ENCODE measurements at places on chromosomes 3 and 15. TPM values are rescaled to one million over a fixed set of nuclear protein-coding genes. Genes with fewer than 3 reads are reported as not detected.

DNA sequence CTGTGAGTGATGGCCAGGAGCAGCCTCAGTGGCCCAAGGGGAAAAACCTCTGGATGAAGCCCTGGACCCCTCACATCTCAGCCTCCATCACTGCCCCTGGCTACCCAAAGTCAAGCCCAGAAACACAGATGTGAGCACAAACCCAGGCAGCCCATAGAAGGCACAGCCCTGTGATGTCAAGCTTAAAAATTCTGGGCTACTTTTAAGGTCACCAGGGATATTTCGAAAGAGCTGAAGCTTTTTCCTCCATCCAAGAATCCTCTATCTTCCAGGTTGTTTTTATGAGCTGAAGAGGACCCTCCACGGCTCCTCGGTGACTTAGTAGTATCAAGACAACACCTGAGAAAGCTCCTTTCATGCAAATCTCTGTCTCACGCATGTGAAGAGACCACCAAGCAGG is 11.5 kb downstream of the LIPC start:
- no peaks in the 10 kb centered on the region for H3K36me3 ChIP-seq
- H3K4me1 ChIP-seq, result peaks cover 22% of the 10 kb centered on the region
- no peak overlapping the region for H3K27ac ChIP-seq
- H3K27me3 ChIP-seq, result no peaks in the 10 kb centered on the region
- H3K4me3 ChIP-seq, result no peak overlapping the region
- no peak for DNase-seq

- no peaks in the 10 kb centered on the region for H3K27me3 ChIP-seq
- DNase-seq, result no peak
- H3K4me3 ChIP-seq, result no peak overlapping the region
- no peaks in the 10 kb centered on the region for H3K36me3 ChIP-seq
Measured at GRCh38 chr15:40330368-40330836, 6.9 kb downstream of the INAFM2 start.

Gene OR5H6
- not detected for total RNA-seq

- H3K4me1 ChIP-seq, result no peaks in the 10 kb centered on the region
- H3K36me3 ChIP-seq, result no peaks in the 10 kb centered on the region
- H3K27me3 ChIP-seq, result no peaks in the 10 kb centered on the region
Measured at GRCh38 chr3:127259882-127260281, 28.0 kb downstream of the PRR20G start.

DNA sequence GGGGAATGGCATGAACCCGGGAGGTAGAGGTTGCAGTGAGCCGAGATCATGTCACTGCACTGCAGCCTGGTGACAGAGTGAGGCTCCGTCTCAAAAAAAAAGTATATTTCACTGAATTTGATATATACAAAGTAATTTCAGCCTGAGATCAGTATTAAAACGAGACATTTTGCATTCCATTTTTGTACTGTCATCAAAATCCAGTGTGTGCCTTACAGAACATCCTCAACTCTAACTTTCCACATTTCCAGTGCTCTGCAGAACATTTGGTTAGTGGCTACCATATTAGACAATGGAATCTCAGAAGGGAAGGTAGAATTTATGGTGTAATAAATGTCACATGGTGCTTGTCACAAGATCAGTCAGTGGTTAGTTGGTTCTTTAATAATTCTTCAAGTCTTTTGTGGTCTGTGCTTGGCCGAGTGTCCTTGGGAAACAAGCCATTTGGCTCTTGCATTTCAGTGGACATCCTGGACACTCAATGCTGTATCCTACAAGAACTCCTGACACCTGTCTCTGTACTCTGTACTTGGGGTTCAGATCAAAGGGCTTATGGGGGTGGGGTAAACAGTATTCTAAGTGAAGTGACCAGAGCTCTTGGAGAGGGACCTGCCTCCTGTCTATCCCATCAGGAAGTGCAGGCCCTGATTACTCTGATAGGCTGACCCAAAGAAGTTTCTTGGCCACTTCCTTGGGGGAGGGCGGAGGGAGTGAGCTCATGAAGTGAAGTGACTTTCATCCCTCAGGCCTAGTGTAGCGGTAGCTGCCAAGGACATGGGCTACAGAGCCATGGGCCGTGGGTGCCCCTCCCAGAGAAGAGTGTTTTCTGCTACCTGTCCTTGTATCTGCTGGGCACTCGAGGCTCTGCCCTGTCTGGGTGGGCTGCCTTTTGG is 3.7 kb downstream of the ACVR2B start:
- H3K27me3 ChIP-seq, result no peaks in the 10 kb centered on the region
- no peak for DNase-seq
- H3K27ac ChIP-seq, result no peak overlapping the region
- H3K36me3 ChIP-seq, result no peaks in the 10 kb centered on the region
- peaks cover 7% of the 10 kb centered on the region for H3K4me1 ChIP-seq

GRCh38 chr3:116242825-116243224 is 202.5 kb downstream of the LSAMP start:
- no peak for DNase-seq
- H3K27ac ChIP-seq, result no peak overlapping the region
- no peaks in the 10 kb centered on the region for H3K4me1 ChIP-seq
- no peaks in the 10 kb centered on the region for H3K36me3 ChIP-seq

GRCh38 chr3:126156468-126156867 is 23.9 kb downstream of the ALDH1L1 start:
- H3K36me3 ChIP-seq, result no peaks in the 10 kb centered on the region
- no peaks in the 10 kb centered on the region for H3K4me1 ChIP-seq
- H3K4me3 ChIP-seq, result no peak overlapping the region
- H3K27ac ChIP-seq, result no peak overlapping the region
- DNase-seq, result no peak

GRCh38 chr3:88936831-88937230 is 170.6 kb upstream of the EPHA3 start:
- no peaks in the 10 kb centered on the region for H3K36me3 ChIP-seq
- H3K27ac ChIP-seq, result no peak overlapping the region
- no peak overlapping the region for H3K4me3 ChIP-seq
- no peaks in the 10 kb centered on the region for H3K4me1 ChIP-seq
- no peak for DNase-seq

Gene PLA2G4E
- not detected for total RNA-seq

DNA sequence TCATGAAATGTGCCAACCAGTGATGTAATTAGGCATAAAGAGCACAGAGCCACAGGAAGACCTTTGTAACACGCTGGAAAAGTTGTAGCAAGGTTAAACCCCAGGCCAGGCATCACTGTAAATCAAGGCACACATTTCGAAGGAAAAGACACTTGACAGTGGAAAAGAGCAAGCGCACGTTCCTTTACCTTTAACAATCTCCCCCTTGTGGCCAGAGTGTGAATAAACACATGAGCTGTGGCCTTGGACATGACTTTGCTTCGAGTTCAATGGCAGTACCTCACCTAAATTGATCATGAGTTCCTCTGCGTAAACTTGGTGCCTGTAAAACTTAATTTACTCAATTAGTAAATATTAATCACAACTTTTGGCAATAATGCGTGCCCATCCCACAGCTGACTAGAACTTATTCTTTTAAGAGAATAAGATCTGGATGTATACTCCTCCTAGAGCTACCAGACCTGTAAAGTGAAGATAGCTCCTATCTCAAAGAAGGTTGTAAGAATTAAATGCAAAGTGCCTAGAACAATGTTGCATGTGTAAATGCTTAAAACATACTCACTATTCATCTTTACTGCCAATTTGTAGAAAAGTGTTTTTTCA is 757.0 kb upstream of the NECTIN3 start:
- H3K27ac ChIP-seq, result no peak overlapping the region
- no peak overlapping the region for H3K4me3 ChIP-seq

- no peak overlapping the region for H3K27ac ChIP-seq
- no peak overlapping the region for H3K4me3 ChIP-seq
- H3K36me3 ChIP-seq, result no peaks in the 10 kb centered on the region
- no peaks in the 10 kb centered on the region for H3K4me1 ChIP-seq
Measured at GRCh38 chr3:130851277-130851676, 42.6 kb upstream of the ATP2C1 start.

GRCh38 chr15:53448232-53449015 is 311.0 kb downstream of the WDR72 start:
- no peak overlapping the region for H3K27ac ChIP-seq
- no peak for DNase-seq
- H3K4me1 ChIP-seq, result no peaks in the 10 kb centered on the region
- H3K27me3 ChIP-seq, result no peaks in the 10 kb centered on the region

DNA sequence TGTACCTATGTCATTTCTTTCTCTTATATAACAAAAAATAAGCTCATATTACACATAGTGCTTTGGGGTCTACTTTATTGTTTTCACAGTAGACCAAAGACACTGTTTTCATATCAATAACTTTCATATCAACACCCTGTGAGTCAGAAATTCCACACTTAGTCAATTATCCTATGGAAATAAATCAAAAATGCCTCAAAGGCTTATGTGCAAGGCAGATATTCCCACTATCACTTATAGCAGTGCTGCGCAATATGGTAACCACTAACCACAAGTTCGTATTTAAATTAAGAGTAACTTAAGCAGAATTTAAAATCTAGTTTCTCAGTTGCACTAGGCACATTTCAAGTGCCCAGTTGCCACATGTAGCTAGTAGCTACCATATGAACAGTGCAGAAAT is 15.9 kb downstream of the SCG3 start:
- no peaks in the 10 kb centered on the region for H3K4me1 ChIP-seq
- no peaks in the 10 kb centered on the region for H3K36me3 ChIP-seq
- DNase-seq, result no peak
- H3K27me3 ChIP-seq, result peaks cover 35% of the 10 kb centered on the region
